ENCODE measurements at places on chromosomes 11 and 22.

DNA sequence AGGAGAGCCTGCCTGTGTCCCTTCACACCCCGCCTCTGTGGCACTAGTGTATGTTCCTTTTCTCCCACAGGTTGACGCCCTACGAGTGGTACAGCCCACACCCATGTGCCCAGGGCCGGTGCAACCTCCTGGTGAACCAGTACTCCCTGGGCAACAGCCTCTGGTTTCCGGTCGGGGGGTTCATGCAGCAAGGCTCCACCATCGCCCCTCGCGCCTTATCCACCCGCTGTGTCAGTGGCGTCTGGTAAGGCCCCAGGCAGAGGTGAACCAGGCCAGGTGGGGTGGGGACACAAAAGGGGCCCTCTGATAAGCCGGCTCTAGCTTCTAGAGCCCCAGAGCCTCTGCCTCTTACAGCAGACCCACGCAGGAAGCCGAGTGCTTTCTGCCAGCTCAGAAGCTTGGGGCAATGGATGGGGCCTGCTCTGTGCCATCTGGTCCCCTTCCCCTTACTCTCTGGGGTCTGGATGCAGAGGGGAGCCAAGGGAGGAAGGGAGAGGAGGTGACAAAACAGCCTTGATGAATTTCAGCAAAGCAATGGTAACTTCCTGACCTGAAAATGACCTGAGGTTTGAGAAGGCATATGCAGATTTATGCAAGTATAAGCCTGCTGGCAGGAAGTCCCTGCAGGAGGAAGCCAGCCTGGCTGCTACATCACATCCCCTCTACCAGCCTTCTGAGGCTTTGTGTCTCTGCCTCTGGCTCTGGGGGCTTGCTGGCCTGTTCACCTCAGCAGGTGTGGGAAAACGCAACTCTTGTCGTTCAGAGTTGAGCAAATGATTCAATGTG, 67.0 kb upstream of the TBCEL start:
- DNase-seq, result no peak

DNA sequence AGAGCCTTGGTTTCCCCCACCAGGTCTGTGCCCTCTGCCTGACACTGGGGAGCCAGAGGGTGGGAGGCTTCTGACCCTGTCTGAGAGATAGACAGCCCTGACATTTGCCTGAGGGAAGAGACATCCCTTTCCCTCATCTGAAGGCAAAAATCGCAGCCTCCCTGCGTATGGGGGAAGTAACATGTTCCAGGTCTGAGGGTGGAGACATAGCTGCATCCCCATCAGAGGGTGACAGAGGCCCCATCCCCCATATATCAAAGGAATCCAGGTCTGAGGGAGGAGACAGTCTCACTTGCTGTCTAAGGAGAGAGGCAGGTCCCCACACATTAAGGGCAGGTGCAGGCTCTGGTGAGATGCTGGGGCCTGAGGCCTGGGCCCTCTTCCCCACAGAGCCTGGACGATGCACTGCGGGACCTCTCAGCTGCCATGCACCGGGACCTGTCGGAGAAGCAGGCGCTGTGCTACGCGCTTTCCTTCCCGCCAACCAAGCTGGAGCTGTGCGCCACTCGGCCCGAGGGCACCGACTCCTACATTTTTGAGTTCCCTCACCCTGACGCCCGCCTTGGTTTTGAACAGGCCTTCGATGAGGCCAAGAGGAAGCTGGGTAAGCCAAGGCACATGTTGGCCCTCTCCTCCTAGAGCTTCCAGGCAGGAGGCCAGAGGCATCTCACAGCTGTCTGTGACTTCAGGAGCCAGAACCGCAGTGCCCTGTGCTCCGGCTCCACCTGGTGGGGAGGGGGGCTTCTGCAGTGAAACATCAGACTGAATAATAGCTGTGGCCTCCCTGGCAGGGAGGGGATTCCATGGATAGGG, 16.1 kb upstream of the RELT start:
- DNase-seq, result no peak

GRCh38 chr22:44988671-44989070, 21.1 kb downstream of the PHF21B start:
- no peak for DNase-seq

- DNase-seq, result no peak
These were observed 6.7 kb upstream of the GSTP1 start for GRCh38 chr11:67576735-67577475.

All from RCC 7860 (cell line).